Effector memory CD8-positive, alpha-beta T cell (primary cell): ENCODE measurements at places on chromosomes 5 and 9.

GRCh38 chr5:164303646-164304215, 798.3 kb downstream of the MAT2B start:
- no peaks in the 10 kb centered on the region for H3K4me1 ChIP-seq
- H3K4me3 ChIP-seq: no peak overlapping the region
- H3K27ac ChIP-seq: no peak overlapping the region
- H3K27me3 ChIP-seq: no peaks in the 10 kb centered on the region

DNA sequence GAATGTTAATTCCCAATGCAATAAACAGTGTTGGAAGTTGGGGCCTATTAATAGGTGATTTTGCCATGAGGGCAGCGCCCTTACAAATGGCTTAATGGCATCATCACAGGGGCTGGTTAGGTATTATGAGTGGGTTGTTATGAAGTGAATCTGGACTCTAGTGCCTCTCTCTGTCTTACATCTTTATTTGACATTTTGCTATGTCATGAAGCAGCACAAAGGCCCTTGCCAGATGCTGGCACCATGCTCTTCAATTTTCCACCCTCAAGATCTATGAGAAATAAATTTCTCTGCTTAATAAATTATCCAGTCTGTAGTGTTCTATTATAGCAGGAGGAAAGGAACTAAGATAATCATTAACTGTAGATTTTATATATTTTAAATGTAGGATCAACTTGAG, 1098.7 kb upstream of the NUDT12 start:
- H3K4me1 ChIP-seq: no peaks in the 10 kb centered on the region
- no peak overlapping the region for H3K27ac ChIP-seq
- no peaks in the 10 kb centered on the region for H3K27me3 ChIP-seq
- no peaks in the 10 kb centered on the region for H3K36me3 ChIP-seq
- DNase-seq: no peak

- H3K36me3 ChIP-seq: peaks cover 1% of the 10 kb centered on the region
- peaks cover 12% of the 10 kb centered on the region for H3K27me3 ChIP-seq
- no peak for DNase-seq
- H3K27ac ChIP-seq: no peak overlapping the region
- H3K4me3 ChIP-seq: no peak overlapping the region
Measured at GRCh38 chr9:105121861-105122430, 122.5 kb upstream of the SLC44A1 start.

DNA sequence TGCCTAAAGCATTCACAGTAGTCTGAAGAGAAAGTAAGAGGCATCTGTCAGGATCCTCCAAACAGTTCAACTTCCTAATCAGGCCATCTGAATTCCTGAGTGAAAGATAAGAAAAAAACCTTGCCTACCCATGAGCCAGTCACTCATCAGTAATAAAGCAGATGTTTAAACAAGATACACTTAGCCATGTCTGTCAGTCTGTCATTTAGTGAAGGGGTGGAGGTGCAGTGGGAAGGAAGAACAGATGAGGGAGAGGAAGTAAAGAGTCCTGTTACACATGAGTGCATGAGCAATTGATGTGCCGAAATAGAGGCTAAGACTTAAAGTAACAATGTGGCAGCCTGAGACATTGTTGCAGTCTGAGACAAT, 29.9 kb upstream of the DMRTA1 start:
- H3K4me3 ChIP-seq: no peak overlapping the region
- H3K36me3 ChIP-seq: no peaks in the 10 kb centered on the region
- DNase-seq: no peak
- H3K27me3 ChIP-seq: no peaks in the 10 kb centered on the region

DNA sequence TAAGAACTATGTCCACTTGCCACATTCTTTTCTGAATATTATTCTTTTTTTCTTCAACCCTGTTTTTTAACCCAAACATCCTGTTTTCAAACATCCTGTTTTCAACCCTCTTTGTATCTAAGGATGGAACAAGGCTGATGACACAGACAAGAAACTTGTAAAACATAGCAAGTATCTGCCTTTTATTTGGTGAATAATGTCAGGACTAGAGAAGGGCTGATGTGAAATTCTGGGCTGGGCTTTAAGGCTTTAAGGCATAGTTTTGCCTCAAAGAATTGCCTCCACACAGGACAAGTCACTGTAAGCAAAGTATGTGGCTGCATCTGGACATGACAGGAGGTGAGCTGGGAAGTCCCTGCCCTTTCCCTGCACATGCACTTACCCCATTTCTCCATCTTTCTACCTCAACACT, 42.5 kb upstream of the RIC1 start:
- DNase-seq: no peak
- no peaks in the 10 kb centered on the region for H3K36me3 ChIP-seq
- peaks cover 19% of the 10 kb centered on the region for H3K4me1 ChIP-seq
- H3K27me3 ChIP-seq: no peaks in the 10 kb centered on the region

DNA sequence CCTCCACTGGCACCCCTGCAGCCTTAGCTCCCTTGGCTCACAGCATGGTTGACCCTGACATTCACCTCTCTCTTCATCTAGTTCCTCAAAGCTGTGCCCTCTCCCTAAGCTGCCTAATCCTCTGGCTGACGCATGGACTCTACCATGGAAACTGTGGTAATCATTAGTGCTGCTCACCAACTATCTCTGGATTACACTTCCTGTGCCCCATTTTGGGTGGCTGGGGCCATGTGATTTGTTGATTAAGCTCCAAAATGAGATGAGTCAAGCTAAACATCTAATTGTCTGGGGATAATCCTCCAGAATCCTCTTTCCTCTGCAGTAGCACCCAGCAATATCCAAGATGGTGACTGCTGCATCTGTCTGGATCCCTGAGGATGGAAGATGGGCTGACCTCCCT, 264.4 kb downstream of the SH3GL2 start:
- H3K4me3 ChIP-seq: no peak overlapping the region
- no peak overlapping the region for H3K27ac ChIP-seq
- no peaks in the 10 kb centered on the region for H3K36me3 ChIP-seq
- H3K4me1 ChIP-seq: no peaks in the 10 kb centered on the region
- DNase-seq: no peak

DNA sequence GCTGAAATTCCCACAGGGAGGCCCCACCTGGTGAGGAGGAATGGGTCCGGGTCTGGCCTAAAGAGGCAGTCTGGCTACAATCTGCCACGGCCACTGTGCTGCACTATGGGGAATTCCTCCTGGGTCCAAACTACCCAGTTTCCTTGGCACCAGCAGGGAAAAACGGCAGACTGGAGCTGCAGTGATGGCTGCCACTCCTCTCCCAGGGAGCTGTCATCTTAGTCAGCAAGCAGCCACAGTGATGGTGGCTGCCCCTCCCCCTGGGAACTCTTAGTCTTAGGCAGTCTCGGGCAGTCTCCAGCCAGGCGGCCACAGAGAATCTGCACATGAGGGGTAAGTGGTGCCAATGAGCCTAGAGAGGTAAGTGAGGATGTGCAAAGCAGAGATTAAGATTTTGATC, 205.8 kb downstream of the TMEM38B start:
- no peaks in the 10 kb centered on the region for H3K4me1 ChIP-seq
- H3K4me3 ChIP-seq: no peak overlapping the region
- H3K27ac ChIP-seq: no peak overlapping the region

DNA sequence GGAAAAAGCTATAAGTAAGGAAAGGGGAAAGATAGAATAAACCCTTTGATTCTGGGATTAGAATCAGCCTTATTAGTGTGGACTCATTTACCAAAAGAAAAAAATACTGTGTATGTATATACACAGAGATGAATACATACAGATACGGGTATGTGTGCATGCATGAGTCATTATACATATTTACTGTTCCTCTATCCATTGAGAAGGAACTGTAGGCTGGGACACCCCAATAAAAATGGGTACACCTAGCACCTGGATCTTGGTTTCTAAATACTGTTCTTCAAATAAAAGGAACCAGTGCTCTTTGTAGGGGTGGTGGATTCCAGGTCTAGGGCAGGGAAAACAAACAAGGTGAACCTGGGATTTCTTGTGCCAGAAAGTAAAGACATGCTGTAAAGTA, 48.3 kb downstream of the WHRN start:
- peaks cover 18% of the 10 kb centered on the region for H3K36me3 ChIP-seq
- DNase-seq: no peak
- H3K27ac ChIP-seq: no peak overlapping the region

- H3K27me3 ChIP-seq: no peaks in the 10 kb centered on the region
- H3K27ac ChIP-seq: no peak overlapping the region
- no peaks in the 10 kb centered on the region for H3K36me3 ChIP-seq
- no peaks in the 10 kb centered on the region for H3K4me1 ChIP-seq
Measured at GRCh38 chr9:18499062-18499461, 25.1 kb downstream of the ADAMTSL1 start.

DNA sequence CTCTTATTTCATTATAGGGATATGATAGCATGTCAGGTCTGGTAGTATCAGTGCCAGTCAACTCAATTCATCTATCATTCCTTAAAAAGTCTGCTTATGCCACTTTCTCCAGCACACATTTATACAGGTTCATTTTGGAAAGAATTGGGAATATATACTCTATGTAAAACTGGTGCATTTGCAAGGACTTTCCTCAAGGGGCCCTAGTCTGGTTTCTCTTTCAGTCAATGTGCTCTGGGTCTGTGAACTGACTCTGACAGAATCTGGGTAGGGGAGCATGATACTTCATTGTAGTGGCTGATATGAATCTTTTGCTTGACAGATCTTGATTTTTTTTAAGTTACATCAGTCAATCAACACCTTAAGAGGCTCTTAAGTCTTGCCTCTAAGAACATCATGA, 313.9 kb downstream of the HTR1A start:
- H3K36me3 ChIP-seq: no peaks in the 10 kb centered on the region
- H3K27ac ChIP-seq: no peak overlapping the region
- no peaks in the 10 kb centered on the region for H3K27me3 ChIP-seq
- H3K4me3 ChIP-seq: no peak overlapping the region

GRCh38 chr5:1538276-1538675, 14.5 kb upstream of the LPCAT1 start:
- peaks cover 28% of the 10 kb centered on the region for H3K4me1 ChIP-seq
- peaks cover 11% of the 10 kb centered on the region for H3K36me3 ChIP-seq
- H3K27me3 ChIP-seq: no peaks in the 10 kb centered on the region
- H3K27ac ChIP-seq: peak overlapping the region; percentile 94

- H3K36me3 ChIP-seq: no peaks in the 10 kb centered on the region
- H3K27ac ChIP-seq: no peak overlapping the region
- no peak for DNase-seq
- H3K4me3 ChIP-seq: no peak overlapping the region
- no peaks in the 10 kb centered on the region for H3K27me3 ChIP-seq
Measured at GRCh38 chr5:165739079-165739741, 2233.8 kb downstream of the MAT2B start.

GRCh38 chr9:79584655-79584982, 12.9 kb downstream of the TLE4 start:
- peak overlapping the region; percentile 57 for H3K4me3 ChIP-seq
- peaks cover 16% of the 10 kb centered on the region for H3K36me3 ChIP-seq
- H3K27me3 ChIP-seq: no peaks in the 10 kb centered on the region
- no peak for DNase-seq
- peaks cover 71% of the 10 kb centered on the region for H3K4me1 ChIP-seq
- peak overlapping the region; percentile 42 for H3K27ac ChIP-seq

GRCh38 chr5:124806373-124807077, 60.1 kb upstream of the ZNF608 start:
- no peaks in the 10 kb centered on the region for H3K36me3 ChIP-seq
- H3K27me3 ChIP-seq: no peaks in the 10 kb centered on the region
- no peak overlapping the region for H3K4me3 ChIP-seq
- H3K4me1 ChIP-seq: no peaks in the 10 kb centered on the region

DNA sequence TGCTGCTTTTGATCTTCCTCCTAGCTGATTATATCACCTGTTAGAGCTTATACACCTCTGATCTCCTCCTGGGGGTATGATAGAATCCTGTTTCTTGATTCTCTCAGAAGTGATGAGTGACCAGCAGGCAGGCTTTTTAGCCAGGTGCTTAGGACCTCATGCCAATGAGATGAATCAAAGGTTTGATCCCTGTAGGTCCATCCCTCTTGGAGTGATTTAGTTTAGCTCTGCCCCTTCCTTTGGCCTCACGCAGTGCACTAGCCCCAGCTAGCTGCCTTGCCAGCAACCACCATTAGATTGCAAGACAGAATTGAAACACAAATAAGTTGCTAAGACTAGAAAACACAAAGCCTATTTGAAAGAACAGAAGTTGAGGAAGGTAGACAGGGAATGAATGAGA, 84.4 kb downstream of the ZSWIM6 start:
- peaks cover 12% of the 10 kb centered on the region for H3K4me1 ChIP-seq
- peak overlapping the region; percentile 60 for H3K27ac ChIP-seq
- H3K4me3 ChIP-seq: no peak overlapping the region

DNA sequence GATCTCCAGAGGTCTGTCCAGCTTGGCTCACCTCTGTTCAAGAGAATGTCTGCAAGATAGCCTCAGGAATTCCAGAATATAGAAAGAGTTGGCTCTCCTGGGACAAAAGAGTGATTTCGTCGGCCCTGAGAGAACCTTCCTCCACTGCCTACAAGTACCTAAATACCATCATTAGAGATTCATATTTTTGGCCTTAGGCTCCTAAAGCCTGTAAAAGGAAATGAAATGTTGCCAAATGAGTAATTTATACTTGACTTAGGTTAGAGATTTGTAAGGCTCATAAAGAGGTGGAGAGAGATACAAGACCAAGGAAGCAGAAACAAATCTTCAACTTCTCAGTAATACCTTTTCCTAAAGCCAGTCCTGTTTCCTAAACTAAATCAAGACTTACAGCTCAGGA, 146.2 kb downstream of the CCDC192 start:
- H3K27me3 ChIP-seq: peaks cover 7% of the 10 kb centered on the region
- no peak for DNase-seq
- no peak overlapping the region for H3K27ac ChIP-seq
- no peaks in the 10 kb centered on the region for H3K36me3 ChIP-seq
- no peak overlapping the region for H3K4me3 ChIP-seq

DNA sequence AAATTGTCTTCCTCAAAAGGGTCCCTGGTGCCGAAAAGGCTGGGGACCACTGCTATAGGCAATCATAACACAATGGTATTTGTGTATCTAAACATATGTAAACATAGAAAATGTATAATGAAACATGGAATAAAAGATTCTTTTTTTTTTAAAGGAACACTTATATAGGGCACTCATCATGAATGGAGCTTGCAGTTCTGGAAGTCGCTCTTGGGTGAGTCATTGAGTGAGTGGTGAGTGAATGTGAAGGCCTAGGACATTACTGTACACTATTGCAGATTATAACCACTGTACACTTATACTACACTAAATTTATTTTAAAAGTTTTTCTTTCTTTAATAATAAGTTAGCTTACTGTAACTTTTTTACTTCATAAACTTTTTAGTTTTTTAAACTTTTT, 176.4 kb downstream of the ARRDC3 start:
- DNase-seq: no peak
- H3K27ac ChIP-seq: no peak overlapping the region
- no peak overlapping the region for H3K4me3 ChIP-seq
- no peaks in the 10 kb centered on the region for H3K36me3 ChIP-seq

DNA sequence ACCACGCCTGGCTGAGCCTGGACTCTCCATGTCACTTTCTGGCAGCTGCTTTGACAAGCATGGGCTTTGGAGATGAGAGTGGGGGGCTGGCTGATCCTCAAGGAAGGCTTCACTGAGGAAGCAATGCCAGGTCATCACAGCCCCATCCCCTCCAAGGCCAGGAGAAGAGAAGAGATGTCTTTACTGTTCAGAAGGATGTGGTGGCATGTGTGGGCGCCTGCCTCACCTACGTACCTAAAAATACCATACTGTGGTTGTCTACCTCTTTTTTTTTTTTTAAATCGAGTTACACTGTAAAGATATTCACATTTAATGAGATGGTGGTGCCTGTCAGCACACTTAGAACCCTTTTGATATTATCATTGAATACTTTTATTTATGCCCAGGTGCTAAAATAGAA, 26.4 kb upstream of the CTNNA1 start:
- no peak overlapping the region for H3K27ac ChIP-seq
- peaks cover 10% of the 10 kb centered on the region for H3K4me1 ChIP-seq
- H3K36me3 ChIP-seq: peaks cover under 1% of the 10 kb centered on the region
- H3K27me3 ChIP-seq: peaks cover 39% of the 10 kb centered on the region
- H3K4me3 ChIP-seq: no peak overlapping the region
